Ureter (tissue), 1 donor: ENCODE measurements at places on chromosomes 5 and 9.

DNA sequence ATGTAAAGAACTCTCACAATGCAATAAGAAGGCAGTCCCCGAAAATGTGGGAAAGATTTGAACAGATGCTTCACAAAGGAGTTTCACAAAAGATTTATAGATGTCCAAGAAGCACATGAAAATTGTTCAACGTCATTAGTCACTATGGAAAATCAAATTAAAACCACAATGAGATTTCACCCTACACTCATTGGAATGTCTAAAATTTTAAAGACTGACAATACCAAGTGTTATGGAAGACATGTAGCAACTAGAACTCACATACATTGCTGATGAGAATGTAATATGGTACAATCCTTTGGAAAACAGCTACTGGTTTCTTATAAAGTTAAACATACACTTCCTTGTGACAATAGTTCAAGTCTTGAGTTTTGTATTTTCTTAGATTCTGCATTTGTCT lies 11.0 kb upstream of the RECK start:
- DNase-seq, result no peak

- DNase-seq, result no peak
Measured at GRCh38 chr9:73131461-73131860, 20.2 kb upstream of the ANXA1 start.

DNA sequence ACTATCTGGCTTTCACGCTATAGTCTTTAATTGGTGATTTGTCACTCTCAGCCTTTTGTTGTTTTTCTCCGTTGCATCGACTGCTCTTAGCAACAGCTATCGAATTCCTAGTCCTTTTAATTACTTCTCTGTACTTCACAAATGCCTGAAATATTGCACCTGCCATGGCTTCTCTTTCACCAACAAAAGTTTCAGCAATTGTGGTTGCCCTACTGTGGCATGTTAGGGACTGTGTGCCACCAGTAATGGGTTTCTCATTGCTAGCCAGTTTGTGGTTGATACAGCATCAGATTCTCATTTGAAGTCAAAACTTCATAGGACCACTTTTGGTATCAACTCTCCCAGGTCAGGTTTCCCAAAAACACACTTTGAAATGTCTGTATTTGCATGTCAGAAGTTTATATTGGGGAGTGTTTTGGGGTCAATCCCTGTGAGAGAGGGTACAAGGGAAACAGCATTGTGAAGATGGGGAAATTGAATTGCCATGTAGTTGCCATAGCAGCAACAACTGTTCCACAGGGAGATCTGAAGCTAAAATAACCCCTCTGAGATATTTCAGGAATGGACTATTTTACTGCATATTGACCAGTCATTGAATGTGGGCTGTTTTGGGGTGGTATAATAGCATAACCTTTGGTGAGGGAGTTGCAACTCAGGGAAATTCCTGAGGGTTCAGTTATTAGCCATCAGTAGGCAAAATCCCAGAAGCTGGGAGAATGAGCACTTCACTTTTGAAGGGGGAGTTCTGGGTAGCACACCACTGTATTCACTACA lies 99.2 kb downstream of the WDR70 start:
- no peak for DNase-seq

GRCh38 chr5:142048272-142048671 lies 35.4 kb upstream of the GNPDA1 start:
- DNase-seq, result no peak
